Activated T-cell treated with anti-CD3 and anti-CD28 coated beads for 48 hours (primary cell): ENCODE measurements at places on chromosomes 5 and 9.
A peak's percentile ranks its signal among the peaks of the same experiment; 100 is the strongest.

- DNase-seq: no peak
Measured at GRCh38 chr5:179588166-179588565, 35.3 kb downstream of the HNRNPH1 start.

GRCh38 chr9:127505396-127506116 is 54.2 kb downstream of the LRSAM1 start:
- DNase-seq: peak; percentile 32

- DNase-seq: no peak
Measured at GRCh38 chr5:126918615-126918957, 111.8 kb downstream of the MARCHF3 start.

DNA sequence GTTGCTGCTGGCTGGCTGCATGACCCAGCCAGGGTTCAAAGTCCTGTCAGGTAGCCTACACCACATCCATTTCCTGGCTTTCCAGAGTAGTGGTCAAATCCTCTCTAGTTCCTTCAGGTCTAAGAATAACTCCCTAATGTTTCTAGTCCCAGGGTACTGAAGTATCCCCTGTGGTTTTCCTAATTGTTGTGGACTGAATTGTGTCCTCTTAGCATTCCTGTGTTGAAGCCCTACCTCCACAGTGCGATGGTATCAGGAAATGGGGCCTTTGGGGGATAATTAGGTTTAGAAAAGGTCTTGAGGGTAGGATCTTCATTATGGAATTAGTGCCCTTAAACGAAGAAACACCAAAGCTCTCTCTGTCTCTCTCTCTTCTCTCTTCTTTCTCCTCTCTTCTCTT is 191.8 kb upstream of the CCNG1 start:
- DNase-seq: no peak

GRCh38 chr9:104858271-104858670 is 69.7 kb downstream of the ABCA1 start:
- no peak for DNase-seq

DNA sequence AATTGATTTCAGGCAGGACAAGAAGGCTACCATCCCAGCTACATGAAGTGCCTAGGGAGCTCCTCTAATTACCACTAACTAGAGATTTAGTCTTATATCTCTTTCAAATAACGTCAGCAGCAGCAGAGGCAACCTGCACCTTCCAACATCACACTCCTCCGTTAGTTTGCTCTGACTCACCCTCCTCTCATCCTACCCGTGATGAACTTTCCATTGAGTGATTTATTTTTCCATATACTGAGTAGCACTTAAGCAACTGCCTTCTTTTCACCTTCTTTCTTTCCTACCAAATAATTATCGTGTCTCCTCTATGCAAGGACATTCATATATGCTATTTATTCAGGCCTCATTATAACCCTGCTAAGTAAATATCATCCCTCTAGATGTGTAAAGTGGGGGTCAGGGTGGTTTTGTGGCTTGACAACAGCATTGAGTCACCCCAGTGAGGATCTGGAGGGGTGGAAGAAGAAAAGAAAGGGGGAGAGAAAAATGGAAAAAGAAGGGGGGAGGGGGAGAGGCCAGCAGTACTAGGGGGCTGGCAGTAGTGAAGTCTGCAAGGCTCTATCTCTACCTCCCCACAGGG is 64.6 kb upstream of the CAST start:
- no peak for DNase-seq

- no peak for DNase-seq
Measured at GRCh38 chr5:138636398-138636944, 61.3 kb upstream of the HSPA9 start.

- DNase-seq: peak; percentile 76
Measured at GRCh38 chr9:14322211-14323082, 8.5 kb upstream of the NFIB start.

DNA sequence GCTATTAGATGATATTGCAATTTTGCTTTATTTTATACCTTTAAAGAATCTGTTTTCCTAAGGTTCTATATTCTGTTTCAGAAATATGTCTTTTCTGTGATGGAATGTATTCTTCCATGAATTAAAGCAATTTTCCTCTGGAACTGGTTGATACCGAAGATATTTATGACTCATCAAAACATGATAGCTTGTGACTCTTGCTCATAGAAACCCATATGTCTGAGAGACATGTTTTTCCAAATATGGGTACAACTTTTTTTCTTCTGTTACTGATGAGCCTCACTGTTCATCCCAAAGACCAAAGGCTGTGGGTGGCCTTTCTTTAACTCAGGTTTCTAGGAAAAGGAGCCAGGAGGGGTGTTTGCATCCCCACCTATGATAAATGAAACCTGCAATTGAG is 126.1 kb upstream of the PAPPA start:
- no peak for DNase-seq

DNA sequence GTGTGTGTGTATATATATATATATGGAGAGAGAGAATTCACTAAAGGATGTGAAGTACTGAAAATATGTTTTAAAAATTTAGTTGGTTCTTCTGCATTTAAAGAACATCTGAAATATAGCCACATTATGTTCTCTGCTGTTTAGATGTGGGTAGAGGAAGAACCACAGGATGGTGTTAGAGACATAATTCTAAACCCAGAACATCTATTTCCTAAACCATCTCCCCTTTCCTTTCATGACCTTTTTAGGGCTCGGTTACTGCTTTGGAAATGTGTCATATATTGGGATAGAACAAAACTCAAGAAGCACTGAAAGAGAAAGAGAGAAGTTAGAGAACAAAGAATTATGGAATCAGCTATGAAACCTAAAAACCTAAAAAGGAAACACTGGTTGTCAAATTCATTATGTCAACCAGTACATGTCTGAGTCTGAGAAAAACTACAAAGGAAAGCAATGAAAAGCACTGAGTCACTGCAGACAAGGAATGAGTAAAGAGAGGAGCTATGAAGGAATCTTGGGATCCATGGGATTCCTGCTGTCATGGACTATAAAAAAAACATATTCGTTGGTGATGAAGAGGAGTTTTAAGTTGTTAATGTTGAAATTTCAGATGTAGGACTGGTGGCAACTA is 28.4 kb downstream of the SLC12A2 start:
- DNase-seq: no peak

DNA sequence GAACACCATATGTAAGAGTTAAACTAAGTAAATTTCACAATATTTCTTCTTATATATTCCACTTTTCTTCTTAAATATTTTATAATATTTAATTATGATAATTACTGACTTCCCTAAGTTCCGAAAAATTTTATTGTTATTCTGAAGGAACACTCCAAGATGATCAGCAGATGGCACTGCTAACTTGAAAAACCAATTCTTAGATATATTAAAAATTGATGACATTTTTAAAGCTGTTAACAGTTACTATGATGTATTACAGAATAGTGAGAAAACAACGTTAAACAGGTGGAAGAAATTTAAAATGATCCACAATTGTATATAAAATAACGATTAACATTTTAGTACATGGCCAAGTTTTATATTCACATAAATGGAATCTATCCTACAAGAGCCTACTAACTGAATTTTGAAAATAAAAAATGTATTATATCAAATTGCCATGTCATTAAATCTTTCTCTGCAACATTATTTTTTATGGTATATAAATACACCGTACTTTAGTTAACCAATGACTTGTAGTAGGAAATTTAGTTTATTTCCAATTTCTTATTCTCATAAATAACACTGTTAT is 30.1 kb upstream of the MUSK start:
- no peak for DNase-seq

DNA sequence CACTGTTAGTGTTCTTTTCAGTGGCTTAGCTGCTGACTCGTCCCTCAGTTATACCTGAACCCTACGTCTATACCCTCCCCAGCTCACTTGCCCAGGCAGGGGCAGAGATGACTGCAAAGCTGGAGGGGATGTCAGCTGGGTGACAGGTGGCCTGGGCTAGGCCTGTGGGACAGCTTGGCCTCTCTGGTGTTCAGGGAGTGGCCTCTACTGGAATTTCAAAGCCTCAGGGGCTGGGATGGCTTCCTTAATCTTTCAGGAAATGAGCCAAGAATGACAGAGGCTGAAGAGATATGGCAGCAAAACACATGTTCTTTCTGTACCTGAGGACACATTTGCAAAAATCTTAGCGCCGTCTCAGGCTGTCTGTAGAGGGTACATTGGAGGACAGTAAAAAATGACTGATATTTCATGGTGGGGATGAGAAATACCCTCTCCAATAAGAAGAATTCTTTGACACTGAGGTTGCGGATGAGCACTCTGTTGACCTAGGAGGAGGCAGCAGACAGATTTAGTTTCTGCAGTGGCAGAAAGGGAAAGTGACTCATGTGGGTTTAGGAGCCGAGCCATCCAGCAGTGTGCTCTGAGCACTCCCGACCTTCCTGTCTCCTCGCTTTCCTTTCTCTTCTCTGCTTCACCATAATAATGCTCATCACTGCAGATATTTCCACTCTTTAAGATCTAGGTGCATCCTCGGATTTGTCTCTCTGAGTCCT is 54.4 kb downstream of the ENTREP1 start:
- no peak for DNase-seq

DNA sequence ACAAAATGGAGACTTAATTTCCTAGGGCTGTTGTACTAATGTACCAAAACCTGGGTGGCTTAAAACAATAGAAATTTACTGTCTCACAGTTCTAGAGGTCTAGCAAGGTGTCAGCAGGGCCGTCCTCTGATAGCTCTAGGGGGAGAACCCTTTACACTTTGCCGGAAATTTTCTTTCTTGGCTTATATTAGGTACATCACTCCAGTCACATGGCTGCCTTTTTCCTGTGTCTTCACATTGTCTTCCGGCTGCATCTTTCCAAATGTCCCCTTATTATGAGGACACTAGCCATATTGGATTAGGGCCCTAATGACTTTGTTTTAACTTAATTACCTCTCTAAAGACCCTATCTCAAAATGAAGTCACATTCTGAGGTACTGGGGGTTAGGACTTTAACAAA is 5.8 kb downstream of the UHRF2 start:
- DNase-seq: no peak

GRCh38 chr5:144028636-144029035 is 141.8 kb downstream of the YIPF5 start:
- no peak for DNase-seq

GRCh38 chr9:88950341-88951154 is 40.7 kb upstream of the S1PR3 start:
- no peak for DNase-seq

- DNase-seq: no peak
Measured at GRCh38 chr5:15694696-15695214, 194.8 kb downstream of the FBXL7 start.

GRCh38 chr5:174837919-174838902 is 113.8 kb downstream of the MSX2 start:
- DNase-seq: no peak

GRCh38 chr5:2550509-2550908 is 201.0 kb downstream of the IRX2 start:
- no peak for DNase-seq

DNA sequence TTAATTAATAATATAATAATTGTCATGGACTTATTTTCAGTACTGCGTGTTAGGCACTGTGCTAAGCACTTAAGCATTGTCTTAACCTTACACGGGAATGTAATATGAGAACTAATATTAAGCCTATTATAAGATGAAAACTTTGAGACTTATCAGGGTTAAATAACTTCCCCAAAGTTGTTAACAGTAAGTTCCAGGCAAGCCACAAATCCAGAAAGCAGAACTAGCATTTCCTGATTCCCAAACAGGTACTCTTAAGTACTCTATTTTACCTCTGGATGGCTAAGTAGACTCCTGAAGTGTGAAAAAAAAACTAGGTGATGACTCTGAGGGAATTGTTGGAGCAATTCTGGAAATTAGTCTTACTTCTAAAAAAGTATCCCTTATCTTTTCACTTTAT is 23.8 kb downstream of the GABRG2 start:
- no peak for DNase-seq

DNA sequence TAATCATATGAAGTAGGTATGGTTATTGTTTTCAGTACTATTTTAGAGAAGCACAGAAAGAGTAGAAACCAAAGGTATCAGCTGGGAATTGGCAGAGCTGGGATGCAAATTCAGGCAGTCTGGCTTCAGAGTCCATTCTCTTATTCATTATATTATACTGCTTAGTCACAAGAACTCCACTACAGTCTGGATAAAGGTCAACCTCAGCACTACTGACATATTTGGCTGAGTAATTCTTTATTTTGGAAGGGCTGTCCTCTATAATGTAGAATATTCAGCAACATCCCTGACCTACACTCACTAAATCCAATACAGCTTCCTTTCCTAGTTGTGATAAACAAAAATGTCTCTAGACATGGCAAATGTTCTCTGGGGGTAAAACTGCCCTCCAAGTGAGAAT is 37.6 kb downstream of the PTGER4 start:
- no peak for DNase-seq

GRCh38 chr5:1541702-1542400 is 18.1 kb upstream of the LPCAT1 start:
- no peak for DNase-seq

DNA sequence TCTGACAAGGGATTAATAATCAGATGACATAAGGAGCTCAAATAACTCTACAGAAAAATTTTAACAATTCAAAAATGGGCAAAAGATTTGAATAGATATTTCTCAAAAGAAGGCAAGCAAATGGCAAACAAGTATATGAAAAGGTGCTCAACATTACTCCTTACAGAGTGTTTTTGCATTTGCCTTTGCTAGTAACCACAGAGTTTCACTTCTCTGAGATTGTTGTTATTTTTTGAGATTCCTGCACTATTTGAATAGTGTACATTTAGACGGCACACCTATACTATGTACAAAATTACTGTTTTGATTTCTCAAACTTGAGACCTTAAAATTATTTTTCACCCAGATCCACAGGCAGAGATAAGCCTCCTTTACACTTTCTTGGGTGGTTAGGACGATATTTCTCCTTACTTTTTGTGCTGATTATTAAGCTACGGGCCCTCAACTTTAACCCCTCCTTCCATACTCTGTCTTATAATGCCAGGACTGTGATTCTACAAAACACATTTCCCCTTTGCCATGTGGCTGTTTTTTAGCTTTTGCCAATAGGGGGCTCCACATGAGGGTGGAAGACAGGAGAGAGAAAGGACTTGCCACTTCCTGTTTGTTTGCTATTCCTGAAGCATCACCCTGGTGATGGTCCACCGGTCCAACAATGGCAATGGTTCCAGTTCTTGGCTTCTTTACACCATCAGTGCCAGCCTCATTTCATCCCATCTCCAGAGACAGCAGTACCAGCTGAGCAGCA is 65.0 kb upstream of the DAP start:
- DNase-seq: no peak

GRCh38 chr5:16975950-16976624 is 40.0 kb upstream of the MYO10 start:
- no peak for DNase-seq

DNA sequence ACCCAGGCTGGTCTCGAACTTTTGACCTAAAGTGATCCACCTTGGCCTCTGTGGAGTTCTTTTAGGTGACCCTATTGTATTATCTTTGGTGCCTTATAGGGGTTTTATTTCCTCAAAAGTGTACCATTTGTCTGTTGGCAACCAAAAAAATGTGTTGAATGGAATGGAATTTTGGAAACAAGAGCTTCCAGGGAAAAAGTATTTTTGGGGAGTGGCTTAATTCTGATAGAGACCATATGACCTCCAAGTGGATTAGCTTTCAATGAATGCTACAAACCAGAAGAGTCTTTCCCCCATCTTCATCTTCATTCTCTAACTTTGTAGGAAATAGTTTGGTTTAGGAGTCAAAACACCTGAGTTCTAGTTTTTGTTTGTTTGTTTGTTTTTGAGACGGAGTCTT is 3.4 kb upstream of the OGN start:
- DNase-seq: no peak
